ENCODE measurements at places on chromosomes 4 and X. TPM values are rescaled to one million over a fixed set of nuclear protein-coding genes. Genes with fewer than 3 reads are reported as not detected.

The TEC gene
- 2.7 TPM for total RNA-seq

The CCKAR gene
- total RNA-seq: not detected

The TMPRSS11F gene
- total RNA-seq: not detected

- no peak for DNase-seq
These were observed 2.9 kb downstream of the AR start for GRCh38 chrX:67546496-67547423.

DNA sequence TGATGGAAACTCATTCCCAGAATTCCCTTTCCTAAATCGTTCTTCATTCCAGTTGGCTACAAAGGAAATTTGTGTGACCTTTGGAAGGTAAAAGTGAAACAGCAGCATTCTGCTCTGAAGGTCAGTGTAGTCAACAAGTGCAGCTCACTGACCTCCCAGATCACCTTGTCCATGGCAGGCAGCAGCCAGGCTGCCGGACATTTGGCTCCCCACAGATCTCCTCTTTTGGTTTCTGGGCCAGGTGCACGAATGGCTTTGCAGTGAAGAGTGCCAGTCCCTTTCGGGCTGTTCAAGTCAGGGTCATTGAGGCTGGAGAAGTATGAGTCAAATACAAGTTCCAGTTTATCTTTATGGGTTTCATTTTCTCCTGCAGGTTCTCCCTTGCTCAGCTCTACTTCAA is 14.3 kb downstream of the GPRIN3 start:
- no peak for DNase-seq

- no peak for DNase-seq
These were observed 125.4 kb downstream of the PDLIM5 start for GRCh38 chr4:94577136-94577535.

DNA sequence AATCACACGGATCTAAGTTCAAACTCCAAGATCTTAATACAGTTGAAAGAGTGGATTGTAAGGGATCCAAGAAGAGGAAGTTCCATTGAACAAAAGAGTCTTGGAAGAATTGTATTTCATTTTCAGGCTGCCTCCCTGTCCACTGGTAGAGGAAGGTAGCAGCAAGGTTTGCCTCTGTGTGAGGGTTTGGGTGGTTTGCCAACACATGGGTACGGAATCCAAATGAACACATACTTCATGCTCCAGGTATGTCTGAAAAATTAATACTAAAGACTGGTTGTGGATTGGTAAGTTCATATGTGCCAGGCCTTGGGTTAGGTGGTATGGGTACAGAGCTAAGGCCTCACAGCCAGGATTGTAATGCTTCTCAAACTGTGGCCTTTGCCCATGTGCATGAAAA is 523.6 kb upstream of the BOD1L1 start:
- no peak for DNase-seq

The GAGE2A gene
- total RNA-seq: not detected

The ATP1B4 gene
- total RNA-seq: not detected

GRCh38 chr4:117550085-117550484 is 464.7 kb upstream of the TRAM1L1 start:
- no peak for DNase-seq

The CNGA1 gene
- not detected for total RNA-seq

DNA sequence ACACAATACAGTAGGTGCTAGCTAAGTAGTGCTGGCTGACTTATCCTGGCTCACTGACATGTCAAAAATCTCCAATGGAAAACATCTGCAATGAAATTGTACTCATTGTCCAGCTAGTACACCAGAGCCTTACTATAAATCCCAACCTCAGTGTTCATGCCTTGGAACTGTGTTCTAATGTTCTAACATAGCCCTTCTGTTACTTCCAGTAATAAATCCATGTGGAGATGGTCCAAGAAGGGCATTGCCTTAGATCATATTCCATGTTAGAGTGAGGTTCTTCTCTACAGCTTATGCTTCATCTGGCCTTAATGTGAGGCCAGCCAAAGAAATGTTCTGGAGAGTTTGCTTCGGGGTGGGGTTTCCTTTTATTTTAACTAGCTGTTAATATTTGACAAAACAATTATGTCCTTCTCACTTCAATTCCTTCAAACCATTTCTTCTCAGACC is 25.1 kb downstream of the ENOX2 start:
- no peak for DNase-seq

The TCEAL6 gene
- total RNA-seq: not detected

GRCh38 chr4:39346856-39347519 is 19.2 kb downstream of the RFC1 start:
- DNase-seq: no peak

The CORIN gene
- total RNA-seq: not detected

- no peak for DNase-seq
These were observed 61.5 kb downstream of the TMEM131L start for GRCh38 chr4:153527690-153528089.

The DMP1 gene
- total RNA-seq: not detected

GRCh38 chrX:53290441-53291041 is 9.2 kb upstream of the IQSEC2 start:
- DNase-seq: no peak

The FGB gene
- total RNA-seq: not detected

DNA sequence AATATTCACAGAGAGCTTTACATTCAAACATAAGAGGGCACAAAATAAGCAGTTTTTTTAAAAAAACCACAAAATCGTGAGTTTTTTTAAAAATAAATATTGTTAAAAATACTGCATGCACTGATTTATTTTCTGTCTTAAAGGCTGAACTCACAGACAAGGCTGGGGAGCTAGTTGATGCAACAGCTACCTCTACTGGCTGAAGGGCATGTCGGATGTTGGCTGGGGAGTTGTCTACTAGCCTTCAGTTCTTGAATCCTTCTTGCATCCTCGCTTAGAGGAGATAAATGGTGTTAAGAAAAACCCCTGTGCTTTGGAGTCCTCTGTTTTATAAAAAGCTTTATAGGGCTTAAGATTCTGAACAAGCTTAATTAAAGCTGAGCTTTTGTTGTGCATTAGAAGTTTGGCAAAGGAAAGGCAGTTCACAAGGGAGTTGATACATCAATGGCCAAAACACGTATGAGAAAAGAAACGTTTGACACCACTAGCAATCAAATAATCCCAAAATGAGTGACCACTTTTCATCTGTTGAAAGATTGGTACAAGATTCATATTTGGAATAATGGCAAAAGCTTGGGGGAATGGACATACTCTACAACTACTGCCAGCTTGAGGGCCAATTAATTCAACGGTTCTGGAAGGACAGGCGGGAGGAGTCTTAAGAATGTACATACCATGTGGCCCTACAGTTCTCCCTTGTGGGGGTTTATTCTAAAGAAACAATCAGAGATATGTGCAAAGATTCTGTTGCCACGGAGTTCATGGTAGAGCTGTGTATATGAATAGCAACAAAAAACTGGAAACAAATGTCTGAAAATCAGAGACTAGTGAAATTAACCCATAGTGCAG is 94.7 kb downstream of the SEL1L3 start:
- DNase-seq: peak; percentile 47

- no peak for DNase-seq
These were observed 181.2 kb upstream of the PPP3CA start for GRCh38 chr4:101528526-101528925.

DNA sequence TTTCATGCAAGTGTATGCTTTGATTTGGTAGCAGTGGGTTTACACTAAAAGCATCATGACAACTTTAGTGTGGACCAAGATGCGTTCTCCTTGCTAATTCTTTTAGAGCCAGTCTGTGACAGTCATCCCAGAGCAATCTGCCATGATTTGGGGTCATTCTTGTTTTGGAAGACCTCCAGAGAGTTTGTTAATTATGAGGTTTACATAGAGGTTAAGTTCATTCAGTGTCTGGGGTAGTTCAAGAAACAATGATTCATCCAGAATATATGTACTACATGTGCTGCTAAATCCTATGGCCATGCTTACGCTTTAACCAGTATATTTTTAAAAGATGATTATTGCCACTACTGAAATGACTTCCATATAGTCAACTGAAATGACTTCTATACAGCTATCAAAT is 328.5 kb upstream of the AGA start:
- no peak for DNase-seq

The CT83 gene
- total RNA-seq: not detected

- no peak for DNase-seq
These were observed 54.5 kb upstream of the GRIA2 start for GRCh38 chr4:157165935-157166610.

DNA sequence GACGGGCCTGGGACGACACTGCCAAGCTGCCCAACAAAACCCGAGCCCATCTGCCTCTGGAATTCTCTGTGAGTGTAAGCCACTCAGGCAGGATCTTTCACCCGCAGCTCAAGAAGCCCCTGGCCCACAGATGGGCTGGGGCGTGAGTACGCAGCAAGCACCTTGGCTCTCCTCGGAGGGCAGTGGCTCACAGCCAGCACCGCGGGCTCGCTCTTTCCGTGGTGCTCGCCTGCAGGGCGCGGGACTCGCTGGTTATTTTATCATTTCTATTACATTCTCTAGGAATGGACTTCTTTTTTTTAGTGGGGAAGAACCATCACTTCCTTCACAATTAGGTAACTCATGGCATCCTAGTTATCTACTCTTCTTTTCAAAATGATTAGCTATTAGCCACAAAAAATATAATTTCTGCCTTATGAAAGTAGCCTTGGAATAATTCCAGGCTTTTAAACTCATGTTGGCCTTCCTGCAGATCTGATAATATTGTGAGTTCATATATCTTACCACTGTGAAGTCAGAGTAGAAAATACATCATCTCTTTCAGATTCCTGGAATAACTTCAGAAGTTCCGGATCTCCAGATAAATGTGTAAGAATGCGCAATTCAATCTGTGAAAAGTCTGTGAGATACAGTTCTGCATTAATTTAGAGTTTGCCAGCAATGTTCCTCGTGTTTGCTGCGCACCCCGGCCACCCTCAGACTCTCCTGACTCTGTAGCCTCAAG is 68.6 kb downstream of the NAT8L start:
- no peak for DNase-seq

GRCh38 chr4:170162416-170162815 is 72.7 kb upstream of the AADAT start:
- no peak for DNase-seq

GRCh38 chr4:181550381-181550780 is 692.8 kb upstream of the TENM3 start:
- no peak for DNase-seq

- no peak for DNase-seq
These were observed 959.0 kb downstream of the C4orf33 start for GRCh38 chr4:130054908-130055307.

The AMTN gene
- total RNA-seq: not detected

The SPANXB1 gene
- not detected for total RNA-seq

GRCh38 chr4:170270628-170271027 is 180.9 kb upstream of the AADAT start:
- DNase-seq: no peak

DNA sequence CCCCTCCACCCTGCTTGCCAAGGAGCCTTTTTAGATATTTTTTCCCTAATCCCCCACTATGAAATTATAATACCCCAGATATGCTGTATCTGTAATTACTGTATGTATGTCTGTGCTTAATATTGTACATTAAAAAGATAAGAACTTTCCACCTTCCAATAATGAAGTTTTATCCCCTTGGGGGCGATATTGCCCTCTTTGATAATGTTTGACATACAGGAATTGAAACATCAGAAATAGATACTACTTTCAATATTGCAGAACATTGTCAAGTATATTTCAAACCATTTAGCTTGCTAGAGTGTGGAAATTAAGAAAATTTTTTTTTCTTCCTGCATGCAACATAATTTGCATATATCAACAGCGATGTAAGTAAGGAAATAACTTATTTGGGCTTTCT is 58.9 kb downstream of the NAF1 start:
- DNase-seq: peak; percentile 23

GRCh38 chr4:94256828-94257227 is 49.2 kb downstream of the SMARCAD1 start:
- no peak for DNase-seq

GRCh38 chr4:77174426-77174825 is 17.4 kb downstream of the CCNG2 start:
- no peak for DNase-seq

DNA sequence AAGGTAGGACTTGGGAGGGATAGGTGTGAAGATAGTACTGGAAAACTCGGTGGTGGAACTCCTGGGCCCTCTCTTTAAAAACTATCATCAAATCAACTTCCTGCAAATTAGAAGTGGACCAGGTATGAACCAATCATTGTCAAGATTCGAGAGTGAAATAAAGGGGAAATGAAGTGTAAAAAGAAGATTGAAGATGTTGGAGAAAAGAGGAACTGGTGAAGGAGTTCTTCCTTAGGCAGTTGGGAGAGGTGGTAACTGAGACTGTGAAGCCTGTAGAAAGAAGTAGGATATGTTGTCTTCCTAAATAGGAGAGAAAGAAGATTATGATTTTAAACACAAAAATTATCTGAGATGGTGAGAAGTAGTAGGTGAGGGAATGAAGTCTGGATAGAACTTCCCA is 212.2 kb downstream of the PPP1R2C start:
- DNase-seq: no peak

The SOWAHB gene
- total RNA-seq: not detected

GRCh38 chr4:114945616-114946015 is 167.8 kb downstream of the NDST4 start:
- DNase-seq: no peak

The PLXNB3 gene
- 0.83 TPM for total RNA-seq

- DNase-seq: peak; percentile 59
These were observed 93.9 kb downstream of the NSUN7 start for GRCh38 chr4:40843696-40844095.

GRCh38 chr4:82898322-82899243 is 2.0 kb upstream of the THAP9 start:
- peak; percentile 49 for DNase-seq

GRCh38 chrX:129958814-129959492 is 23.5 kb upstream of the BCORL1 start:
- DNase-seq: no peak

GRCh38 chrX:137982472-137983172 is 416.7 kb downstream of the ZIC3 start:
- no peak for DNase-seq

DNA sequence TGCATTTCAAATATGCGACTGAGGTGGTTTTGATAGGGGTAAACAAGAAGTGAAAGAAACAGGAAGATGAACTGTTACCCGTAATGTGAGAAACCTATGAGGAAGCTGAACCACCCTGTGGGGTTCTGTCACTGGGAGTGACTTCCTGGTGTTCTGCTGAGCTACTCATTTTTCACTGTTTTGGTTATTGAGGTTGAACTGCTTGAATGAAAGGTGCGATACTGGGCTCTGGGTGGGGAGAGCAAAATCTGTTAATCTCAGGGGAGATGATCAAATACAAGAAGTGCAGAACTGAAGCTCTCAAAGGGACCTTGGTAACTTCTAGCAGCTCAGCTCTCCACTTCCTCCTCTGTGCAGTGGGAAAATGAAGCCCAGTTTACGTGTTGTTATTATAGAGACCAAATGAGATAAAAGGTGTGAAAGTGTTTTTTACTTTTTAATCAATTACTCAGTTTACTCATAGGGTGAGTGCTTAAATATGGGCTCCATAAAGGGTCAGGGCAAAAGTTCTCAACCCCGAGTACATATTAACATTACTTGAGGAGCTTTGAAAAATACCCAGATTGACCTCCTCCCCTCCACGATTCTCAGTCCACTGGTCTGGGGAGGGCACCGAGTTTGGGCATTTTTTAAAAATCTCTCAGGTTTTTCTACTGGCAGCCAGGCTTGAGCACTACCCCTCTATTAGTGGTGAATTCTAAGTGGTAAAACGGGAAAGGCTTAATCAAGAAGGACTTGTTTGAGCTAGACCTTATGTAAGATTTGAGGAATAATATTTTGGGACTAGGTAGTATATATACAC is 66.7 kb downstream of the COQ2 start:
- peak; percentile 86 for DNase-seq

Data from activated CD8-positive, alpha-beta T cell treated with anti-CD3 and anti-CD28 coated beads, Interleukin-2, amount 10 ng/mL, durations not matched to agents 7 days and 5 days (primary cell).